ENCODE measurements at places on chromosomes 2 and 18. TPM values are rescaled to one million over a fixed set of nuclear protein-coding genes. Genes with fewer than 3 reads are reported as not detected.

ATOH8 gene
- total RNA-seq, result 13.7 TPM

AP1S3 gene
- total RNA-seq, result 7.8 TPM

RBM44 gene
- 0.24 TPM for total RNA-seq

SLC5A7 gene
- 0.36 TPM for total RNA-seq

SERPINB12 gene
- total RNA-seq, result 15.5 TPM

C2orf72 gene
- 16.7 TPM for total RNA-seq

CYRIA gene
- total RNA-seq, result 6.5 TPM

DSEL gene
- 6.9 TPM for total RNA-seq

CACNB4 gene
- 5.6 TPM for total RNA-seq

AFF3 gene
- total RNA-seq, result 29.2 TPM

SCTR gene
- 1.9 TPM for total RNA-seq

EFHD1 gene
- total RNA-seq, result 2.5 TPM

APCDD1 gene
- 139 TPM for total RNA-seq

CROCC2 gene
- 0.68 TPM for total RNA-seq

KIF1A gene
- 112 TPM for total RNA-seq

Measured in type B pancreatic cell (in vitro differentiated cells).